ENCODE measurements at places on chromosomes 7 and 10.

- DNase-seq: no peak
Measured at GRCh38 chr10:110363572-110364411, 59.1 kb upstream of the SMNDC1 start.

DNA sequence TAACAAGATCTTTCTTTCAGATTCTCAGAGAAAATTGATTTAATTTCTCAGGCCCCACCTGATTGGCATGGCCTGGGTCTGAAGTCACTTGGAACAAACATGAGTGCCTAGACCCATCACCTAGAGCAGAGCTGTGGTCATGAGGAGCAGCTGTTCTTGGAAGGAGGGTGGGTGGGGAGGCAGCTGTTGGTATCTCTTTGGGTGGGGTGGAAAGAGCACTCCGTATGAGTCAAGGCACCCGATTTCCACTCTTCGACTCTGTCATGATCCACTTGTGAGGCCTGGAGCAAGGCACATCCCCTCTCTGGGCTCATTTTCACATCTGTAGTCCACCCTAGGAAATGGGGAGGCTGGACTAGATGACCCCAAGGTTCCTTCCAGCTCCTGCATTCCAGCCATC lies 156.7 kb downstream of the C10orf105 start:
- no peak for DNase-seq

DNA sequence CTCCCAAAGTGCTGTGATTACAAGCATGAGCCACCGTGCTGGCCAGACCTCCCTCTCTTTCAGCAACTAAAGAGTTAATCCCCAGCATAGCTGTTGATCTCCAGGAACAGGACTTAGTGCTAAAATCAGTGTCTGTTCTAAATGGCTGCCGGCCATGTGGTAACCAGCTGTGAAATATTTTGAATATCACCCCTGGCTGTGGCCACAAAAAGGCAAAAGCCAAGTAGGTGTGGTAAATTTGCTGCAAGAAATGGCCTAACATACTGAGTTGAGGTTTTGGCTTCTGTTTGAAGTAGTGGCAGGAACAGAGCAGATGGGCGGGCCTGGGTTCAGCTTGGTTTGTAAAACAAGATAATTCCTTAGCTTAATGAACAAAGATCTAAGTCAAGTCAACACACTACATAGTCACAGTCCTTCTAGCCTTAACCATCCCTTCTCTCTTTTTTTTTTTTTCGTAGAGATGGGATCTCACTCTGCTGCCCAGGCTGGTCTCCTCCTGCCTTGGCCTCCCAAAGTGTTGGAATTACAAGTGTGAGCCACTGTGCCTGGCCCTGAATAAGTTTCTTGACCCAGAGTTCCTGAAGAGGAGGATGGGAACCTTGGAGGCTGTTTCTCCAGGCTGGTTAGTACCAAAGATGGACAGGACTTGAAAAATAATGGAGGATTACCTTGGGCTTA lies 22.7 kb upstream of the AGFG2 start:
- DNase-seq: peak; percentile 55

GRCh38 chr7:91267171-91267955 lies 3.1 kb downstream of the FZD1 start:
- no peak for DNase-seq

DNA sequence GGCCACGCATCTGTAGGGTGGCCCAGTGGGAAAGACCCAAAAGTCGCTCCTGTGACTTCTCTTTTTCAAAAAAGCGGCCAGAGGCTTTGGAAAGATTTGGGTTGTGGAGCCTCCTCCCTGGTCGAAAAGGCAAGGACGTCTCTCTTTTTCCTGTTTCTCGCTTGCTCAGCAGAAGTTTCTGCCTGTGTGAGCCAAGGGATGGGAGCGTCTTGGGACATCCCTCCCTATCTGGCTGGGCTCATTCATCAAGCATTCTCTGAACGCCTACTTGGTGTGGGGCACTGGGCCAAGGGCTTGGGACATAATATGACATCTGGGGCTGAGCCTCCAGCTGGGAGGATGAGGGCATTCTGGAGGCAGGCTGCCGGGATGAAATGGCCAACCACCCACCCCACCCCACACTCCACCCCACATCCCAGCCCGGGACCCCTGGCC lies 120.9 kb downstream of the C10orf105 start:
- DNase-seq: no peak

GRCh38 chr10:679556-679955 lies 9.9 kb downstream of the DIP2C start:
- DNase-seq: no peak

- DNase-seq: no peak
Measured at GRCh38 chr7:133863362-133864061, 263.6 kb upstream of the LRGUK start.

DNA sequence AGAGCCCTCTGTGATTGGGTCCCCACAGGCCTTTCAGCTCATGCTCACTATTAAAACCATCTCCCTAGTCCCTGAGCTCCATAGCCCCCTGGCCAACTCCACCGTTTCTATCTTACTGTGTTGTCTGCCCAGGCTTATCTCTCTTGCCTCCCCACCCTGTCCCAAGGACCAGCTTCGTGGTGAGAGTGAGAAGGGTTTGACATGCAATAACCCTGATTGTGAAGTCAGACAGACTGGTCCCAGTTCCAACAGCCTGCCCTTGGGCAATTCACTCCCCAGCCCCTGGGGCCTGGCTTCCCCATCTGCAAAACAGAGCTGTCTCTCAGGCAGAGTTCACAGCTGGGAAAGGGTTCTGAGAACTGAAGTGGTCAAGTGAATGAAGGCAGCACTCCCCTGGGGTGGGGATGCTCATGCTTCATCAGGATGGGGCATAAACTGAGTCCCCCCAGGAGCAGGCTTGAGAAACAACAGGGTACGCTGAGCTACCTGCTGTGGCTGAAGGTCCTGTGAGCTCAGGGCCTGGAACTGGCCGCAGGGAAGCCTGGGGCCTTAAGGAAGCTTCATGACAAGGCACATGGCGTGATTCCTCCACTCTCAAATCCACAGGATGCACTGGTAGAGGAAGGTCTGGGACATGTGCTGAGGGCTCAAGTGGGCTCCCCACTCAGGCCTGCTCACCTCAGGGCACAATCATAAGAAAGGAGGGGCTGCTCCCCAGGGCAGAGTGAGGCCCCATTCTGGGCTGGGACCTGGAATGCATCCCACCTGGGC lies 1.8 kb upstream of the PPIF start:
- no peak for DNase-seq

DNA sequence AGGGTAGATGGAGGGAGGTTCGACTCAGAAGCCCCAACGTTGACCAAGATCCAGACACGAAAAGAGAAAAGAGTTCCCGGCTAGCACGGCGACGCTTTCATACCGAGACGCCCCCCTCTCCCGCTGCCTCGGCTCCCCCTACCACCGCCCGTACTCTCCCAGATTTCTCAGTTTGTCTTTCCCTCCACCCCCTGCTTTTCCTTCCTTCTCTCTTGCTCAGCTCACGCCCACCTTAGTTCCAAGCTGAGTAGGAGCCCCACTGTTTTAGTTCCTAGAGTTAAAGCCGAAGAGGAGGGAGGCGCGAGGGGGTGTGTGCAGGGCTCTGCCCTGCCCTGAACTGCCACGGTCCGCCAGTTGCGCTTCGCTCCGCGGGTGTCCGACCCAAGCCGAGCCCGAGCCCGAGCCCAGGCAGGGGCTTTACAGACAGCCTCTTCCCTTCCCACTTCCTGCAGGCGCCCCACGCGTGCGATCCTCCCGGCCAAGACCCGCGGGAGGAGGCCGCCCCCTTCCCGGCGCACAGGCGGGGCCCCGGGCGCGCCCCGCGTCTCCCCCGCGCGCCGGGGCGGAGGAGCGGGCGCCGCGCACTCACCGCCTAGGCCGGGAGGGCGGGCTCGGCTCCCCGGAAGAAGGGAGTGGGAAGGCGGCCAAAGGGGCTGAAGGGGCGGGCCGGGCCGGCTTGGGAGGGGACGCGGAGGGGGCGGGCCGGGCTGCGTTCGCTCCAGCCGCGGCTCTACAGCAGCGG lies at the start of gene EPHB6:
Gene EPHB6, plus strand, starts transcription at position 705 of the 742 bp plus-strand sequence. CDS start 8,152 bp downstream, outside the sequence.
- no peak for DNase-seq

DNA sequence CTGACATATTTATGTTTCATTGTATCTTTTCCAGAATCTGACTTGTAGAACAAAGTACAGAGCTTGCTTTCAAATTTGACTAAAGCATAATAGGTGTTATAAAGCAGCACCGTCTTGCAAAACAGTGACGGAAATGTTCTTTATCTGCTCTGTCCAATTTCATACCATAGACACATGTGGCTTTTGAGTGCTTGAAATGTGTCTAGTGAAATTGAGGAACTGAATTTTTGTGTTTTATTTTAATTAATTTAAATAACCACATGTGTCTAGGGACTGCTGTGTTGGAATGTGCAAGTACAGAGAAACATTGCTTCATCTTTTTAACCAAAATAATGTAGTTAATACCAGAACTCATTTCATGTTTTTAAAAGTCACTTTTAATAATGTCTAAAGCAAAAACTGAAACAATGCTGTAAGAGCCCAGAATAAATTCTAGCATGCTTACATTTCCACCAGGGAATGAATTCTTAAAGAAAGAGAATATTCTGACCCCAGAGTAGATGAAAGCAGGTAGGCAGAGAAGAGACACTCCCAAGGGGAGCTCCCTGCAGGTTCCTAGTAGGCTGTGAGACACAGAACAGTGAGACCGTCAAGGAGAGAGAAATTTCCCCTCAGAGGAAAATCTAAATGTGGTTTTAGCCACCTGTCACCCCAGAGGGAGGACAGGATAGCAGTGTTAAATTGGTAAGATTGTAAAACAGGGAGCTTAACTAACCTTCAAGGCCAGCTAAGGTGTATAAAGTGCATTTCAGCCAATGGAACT lies 175.3 kb upstream of the KMT2E start:
- DNase-seq: no peak

GRCh38 chr7:50660040-50660829 lies 95.0 kb upstream of the DDC start:
- DNase-seq: no peak

GRCh38 chr7:7005303-7005702 lies 177.0 kb upstream of the C1GALT1 start:
- DNase-seq: no peak

- no peak for DNase-seq
Measured at GRCh38 chr7:143258831-143259230, 4.4 kb upstream of the GSTK1 start.

GRCh38 chr7:29042824-29043231 lies 84.7 kb upstream of the TRIL start:
- no peak for DNase-seq

DNA sequence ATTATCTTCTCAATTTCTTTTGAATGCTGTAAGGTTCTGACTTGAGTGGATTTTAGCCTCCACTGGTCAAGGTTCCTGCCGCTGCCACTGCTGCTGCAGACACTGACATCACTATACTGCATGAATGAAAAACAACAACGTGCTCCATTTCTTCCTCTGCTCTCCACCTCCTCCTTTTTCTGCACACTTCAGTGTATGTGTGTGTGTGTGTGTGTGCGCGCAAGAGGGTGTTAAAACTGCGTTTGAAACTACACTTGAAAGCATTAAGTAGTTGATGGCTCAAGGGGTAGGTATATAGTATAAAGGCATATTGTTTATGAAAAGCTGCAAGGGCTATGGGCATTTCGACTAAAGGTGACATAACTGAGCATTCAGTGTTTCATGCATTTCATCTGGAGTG lies 3.5 kb downstream of the GLCCI1 start:
- DNase-seq: no peak

- no peak for DNase-seq
Measured at GRCh38 chr7:4740796-4741195, 34.6 kb upstream of the AP5Z1 start.

- DNase-seq: no peak
Measured at GRCh38 chr7:26429168-26429567, 137.5 kb downstream of the SNX10 start.

DNA sequence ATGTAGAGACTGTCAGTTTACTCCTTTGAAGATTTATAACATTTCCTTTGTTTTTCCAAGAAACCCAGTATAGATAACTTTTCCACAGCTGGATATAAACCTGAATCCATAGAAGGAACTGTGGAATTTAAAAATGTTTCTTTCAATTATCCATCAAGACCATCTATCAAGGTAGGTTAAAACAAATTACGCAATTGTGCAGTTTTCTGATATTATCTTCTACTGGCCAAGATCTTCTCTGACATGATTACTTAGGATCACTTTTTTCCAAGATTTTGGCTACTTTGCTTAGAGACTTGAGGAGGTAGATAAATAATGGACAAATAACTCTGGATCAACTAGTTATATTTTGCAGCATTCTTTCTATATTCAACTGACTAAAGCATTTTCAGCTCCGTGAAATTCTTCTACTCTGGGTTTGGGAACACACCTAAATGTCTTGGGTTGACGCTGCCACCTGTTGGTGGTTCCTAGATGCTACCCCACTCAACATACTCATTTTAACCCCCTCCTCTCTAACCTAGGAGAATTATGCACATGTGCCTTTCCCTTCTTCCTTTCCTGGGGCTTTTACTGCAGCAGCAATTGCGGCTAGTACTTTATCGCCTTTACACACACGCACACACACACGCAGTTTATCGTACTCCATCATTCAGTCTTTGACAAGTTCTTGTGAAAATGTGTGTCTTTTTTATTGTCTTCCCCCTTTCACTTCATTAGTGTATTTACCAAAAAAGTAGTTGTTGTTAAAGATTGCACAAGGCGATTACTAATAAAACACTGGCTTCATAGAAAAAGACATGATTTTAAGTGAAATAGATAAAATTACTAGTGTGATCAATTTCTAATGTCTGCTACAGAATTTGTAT lies 32.7 kb downstream of the ABCB5 start:
- peak; percentile 13 for DNase-seq

- no peak for DNase-seq
Measured at GRCh38 chr7:67019562-67020390, 23.1 kb downstream of the TYW1 start.

DNA sequence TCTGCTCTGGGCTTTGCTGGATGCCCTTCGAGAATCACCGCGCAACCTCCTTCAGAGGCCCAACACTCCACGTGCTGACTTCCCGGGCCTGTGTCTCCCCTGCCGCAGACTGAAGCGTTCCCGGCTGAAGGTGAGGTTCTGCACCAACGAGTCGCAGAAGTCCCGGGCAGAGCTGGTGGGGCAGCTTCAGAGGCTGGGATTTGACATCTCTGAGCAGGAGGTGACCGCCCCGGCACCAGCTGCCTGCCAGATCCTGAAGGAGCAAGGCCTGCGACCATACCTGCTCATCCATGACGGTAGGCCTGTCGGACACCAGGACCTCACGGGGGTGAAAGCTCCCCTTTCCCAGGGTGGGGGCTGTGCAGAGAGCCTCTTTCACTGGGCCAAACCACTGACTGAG lies 22.4 kb downstream of the LHPP start:
- no peak for DNase-seq

DNA sequence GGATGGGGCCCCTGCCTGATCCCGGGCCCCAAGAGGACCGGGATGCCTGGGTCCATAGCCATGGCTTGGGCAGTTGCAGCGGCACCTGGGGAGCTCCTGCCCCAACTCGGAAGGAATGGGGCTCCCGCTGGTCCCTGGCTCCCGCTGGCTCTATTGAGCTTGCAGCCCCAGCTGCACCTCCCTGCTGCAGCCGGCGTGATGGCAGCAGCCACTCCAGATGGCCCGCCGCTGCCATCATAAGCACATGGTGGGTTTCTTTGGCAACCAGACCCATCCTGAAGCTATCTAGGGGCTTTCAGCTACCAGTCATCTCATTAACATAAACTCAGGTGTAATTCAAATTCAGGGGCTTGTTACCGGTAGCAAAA lies 11.1 kb upstream of the DNMBP start:
- no peak for DNase-seq
